ENCODE measurements at places on chromosomes 3 and 15. TPM values are rescaled to one million over a fixed set of nuclear protein-coding genes. Genes with fewer than 3 reads are reported as not detected.

LRCH3 gene
- total RNA-seq = 164 TPM

DNA sequence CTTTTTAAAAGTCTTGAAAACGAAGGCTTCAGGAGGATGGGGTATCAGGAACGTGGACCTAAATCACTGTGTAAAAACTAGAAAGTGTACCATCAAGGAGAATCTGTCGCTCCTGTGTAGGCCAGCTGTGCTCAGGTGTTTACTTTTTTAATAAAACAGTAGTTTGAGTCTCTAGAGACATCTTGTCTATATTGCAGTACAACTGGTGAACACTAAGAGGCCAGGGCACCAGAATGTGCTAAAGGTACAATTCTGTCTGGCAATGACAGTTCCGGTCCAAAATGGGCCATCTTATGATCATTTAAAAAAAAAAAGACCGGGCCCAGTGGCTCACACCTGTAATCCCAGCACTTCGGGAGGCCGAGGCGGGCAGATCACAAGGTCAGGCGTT, 61.8 kb upstream of the MCF2L2 start:
- DNase-seq = no peak

DNA sequence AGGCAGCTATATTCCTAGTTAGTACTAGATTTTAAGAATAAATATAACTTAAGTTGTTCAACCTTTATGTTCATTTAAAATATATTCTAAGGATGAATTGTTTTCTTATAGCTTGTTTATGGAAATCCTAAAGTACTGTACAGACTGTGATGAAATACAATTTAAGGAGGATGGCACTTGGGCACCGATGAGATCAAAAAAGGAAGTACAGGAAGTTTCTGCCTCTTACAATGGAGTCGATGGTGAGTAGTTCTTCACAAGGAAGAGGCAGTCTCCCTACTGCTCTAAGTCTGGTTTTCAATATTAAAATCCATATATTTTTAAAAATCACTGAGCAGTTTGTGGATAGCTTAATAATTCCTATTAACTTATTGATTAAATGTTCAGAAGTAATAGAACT, 29.6 kb downstream of the CALML4 start:
- DNase-seq = no peak

GRCh38 chr3:123661973-123662372, 77.1 kb upstream of the HACD2 start:
- DNase-seq = no peak

- DNase-seq = peak; percentile 77
Observed at GRCh38 chr15:85457392-85457968, 77.1 kb downstream of the AKAP13 start.

DNA sequence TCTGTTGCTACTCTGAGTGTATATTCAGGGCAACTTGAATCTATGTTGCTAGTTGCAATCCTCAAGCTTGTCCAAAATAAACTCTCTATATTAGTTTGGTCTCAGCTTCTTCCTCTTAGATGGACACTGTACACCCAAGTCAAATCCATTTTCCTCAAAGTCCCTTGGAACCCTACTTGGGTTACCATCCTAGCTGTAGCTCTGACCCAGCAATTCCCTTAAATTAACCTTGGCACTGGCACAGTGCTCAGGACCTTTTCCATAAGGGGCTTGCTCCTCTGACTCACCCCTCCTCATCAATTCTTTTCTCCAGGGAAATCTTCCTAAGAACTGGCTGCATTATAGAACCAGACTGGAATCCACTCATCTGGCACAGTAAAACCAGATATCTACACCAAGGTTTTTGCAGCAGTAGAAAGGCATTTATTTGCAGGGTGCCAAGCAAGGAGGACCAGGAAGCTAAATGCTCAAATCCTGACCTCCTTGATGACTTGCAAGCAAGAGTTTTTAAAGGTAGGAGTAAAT, 44.9 kb upstream of the B3GALNT1 start:
- no peak for DNase-seq

GRCh38 chr3:66744986-66745385, 244.2 kb upstream of the LRIG1 start:
- no peak for DNase-seq

HESX1 gene
- total RNA-seq = 3.4 TPM

GRCh38 chr3:117149584-117149983, 440.0 kb downstream of the TUSC7 start:
- DNase-seq = no peak

- no peak for DNase-seq
Observed at GRCh38 chr15:66659384-66659783, 42.7 kb upstream of the SMAD6 start.

LEO1 gene
- 16.9 TPM for total RNA-seq

SCN5A gene
- not detected for total RNA-seq

DNA sequence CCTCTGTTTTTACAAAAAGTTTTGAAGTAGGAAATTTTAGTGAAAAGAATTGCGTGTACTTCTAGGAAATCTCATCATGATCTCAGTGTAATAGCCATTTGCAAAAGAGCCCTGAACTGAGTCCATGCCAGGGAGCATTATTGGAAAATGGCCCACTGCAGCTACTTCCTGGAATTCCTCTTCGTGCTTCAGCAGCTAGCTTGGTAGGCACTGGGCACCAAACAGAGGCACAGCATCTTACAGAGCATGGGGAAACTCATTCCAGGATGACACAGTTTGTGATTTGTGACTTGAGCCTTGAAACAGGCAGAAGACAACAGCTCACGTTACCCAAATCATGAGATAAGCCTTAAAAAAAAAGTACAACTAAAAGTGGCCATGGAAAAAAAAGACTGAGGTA, 179.1 kb downstream of the WDR72 start:
- DNase-seq = no peak

UBAP1L gene
- total RNA-seq = 6.5 TPM

DNA sequence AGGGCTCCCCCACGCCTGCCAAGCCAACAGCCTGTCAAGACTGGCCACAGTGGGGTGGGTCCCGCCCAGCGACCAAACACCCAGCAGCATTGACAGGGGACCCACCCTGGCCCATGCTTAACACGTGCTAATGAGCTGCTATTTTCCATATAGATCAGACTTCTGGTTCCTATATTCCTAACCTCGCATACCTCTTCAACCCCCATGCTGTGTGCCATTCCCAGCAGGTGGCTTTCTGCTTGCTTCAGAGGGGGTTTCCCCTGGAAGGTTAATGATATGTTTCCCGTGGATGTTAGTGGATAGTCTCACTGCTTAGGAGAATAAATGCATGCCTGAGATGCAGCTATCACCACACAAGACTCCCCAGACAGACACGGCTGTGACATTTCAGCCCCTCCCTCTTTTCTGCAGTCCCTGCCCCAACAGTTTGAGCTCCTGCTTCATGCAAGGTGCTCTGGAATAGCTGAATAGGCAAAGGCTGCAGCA, 37.9 kb upstream of the MGLL start:
- DNase-seq = no peak

CSTA gene
- 3.8 TPM for total RNA-seq

DNA sequence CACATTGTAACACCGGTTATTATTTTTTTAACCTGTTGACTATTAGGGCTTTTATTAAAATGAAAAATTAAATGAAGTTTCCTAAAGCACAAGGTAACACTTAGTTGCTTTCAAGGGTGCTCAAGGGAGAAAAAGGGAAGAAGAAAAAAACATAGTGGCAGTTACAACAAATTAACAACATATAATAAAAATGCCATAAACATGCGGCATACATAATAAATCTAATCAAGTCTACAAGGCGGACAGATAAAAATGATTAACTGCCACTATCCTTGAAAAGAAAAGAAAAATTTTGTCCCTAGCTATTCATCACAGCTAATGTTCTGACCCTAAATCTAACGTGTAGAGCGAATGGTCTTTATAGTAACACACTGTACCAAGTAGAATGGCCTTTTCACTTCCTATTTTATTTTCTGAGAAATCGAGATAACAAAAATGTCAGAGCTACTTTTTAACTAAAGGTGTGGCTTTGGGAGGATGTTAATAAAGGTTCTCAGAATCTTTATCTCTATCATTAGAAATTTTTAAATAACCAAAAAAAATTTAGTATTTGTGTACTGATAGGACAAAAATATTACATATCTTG, 194.9 kb downstream of the FOXP1 start:
- peak; percentile 72 for DNase-seq

ARRDC4 gene
- not detected for total RNA-seq

DNA sequence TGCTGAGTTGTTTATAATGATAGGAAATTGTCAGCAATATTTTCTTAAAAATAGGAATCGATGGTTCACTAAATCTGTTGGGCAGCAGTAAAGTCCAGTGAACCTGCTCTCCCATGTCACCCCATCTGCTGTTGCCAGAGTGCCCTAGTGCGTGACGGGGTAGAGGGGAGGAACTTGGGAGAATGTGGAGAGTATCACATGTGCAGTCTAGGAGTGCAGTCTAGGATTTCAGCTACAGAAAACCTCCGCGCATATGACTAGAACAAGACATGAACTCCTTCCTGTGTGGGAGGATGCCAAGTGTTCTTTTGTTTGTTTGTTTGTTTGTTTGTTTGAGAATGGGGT, 74.6 kb upstream of the ACAD9 start:
- no peak for DNase-seq

KIF9 gene
- 8.3 TPM for total RNA-seq

NR2E3 gene
- not detected for total RNA-seq

RFT1 gene
- 29.9 TPM for total RNA-seq

DNA sequence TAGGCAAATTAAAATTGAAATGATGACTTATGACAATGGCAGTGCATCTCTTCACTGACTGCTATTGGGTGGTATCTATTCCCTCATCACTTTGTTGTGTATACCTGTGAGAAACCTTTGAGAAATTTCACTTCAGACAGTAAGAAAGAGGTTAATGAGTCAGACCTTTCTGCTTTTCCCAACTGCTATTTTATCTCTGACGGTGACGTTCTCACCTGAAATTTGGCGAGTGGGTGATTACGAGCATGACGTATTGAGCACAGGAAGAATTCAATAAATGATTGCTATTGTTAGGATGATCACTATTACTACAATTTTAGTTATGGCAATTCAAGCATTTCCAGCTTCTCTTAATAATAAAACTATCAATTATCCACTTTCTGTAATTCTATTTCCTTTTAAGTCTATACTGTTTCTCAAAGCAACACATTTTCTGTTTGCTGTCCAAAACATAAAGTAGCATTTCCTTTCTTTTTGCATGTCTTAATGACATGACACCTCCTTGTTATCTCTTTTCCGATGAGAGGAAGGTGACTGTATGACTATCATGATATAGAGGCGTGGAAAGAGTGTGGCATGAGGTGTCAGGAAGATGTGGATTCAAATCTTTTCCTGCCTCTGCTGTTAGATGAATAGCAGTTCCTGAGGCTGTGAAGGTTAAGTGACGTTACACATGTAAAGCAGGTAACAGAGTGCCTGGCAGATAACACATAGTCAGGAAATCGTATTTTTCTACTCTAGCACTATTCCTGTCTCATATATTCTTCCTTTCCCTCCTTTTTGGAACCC, 504.9 kb upstream of the SEMA6D start:
- DNase-seq = no peak

DNA sequence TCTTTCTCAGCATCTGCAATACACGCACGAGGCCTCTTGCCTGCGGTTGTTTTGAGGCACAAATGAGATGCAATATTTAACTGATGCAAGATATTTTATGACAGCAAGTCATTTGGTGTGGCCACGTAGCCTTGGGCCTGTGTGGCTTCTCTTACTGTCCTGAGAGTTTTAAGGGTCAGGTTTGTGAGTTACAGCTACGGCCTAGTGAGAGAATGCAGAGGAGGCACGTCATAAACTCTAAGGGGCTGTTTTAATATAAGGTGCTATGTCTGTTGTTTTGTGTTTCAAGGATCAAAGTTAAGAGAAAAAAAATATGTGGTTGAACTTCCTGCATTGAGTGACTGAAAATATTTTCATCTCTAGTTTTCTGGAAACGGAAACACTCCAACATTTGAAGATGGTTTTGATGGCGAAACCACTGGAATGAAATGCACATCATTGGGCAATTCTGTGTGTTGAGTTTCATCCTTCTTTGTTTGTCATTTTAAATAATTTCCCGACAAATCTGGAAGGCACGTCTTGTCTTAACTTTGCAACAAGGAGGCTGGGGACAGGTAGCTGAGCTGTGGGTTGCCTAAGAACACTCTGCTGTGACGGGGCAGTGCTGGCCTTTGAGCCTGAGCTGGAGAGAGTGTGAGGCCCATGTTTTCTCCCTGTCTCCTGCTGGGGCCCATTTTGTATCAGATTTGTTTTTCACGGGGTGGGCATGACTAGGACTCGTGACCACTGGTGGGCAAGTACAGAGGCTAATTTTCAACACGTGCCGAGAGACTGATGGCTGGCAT, 5.1 kb downstream of the APBA2 start:
- peak; percentile 0 for DNase-seq

DNA sequence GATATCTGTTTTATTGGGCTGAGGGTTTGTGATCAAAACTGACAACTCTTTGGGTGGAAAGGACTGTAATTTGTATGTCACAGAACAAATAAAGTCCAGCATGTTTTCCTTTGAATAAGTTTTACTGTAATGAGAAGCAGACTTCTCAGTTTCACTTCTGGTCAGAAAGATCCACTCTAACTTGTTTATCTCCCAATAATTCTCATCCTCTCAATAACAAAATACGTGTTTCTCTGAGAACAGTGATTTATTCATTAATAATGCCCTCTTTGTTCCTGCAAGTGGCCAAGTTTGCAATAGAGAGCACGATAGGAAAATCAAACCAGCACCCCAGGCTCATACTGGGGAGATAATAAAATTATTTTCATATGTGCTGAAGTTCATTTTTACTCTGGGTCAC, 190.6 kb downstream of the CNTN3 start:
- DNase-seq = no peak

ISL2 gene
- 8.7 TPM for total RNA-seq

DNA sequence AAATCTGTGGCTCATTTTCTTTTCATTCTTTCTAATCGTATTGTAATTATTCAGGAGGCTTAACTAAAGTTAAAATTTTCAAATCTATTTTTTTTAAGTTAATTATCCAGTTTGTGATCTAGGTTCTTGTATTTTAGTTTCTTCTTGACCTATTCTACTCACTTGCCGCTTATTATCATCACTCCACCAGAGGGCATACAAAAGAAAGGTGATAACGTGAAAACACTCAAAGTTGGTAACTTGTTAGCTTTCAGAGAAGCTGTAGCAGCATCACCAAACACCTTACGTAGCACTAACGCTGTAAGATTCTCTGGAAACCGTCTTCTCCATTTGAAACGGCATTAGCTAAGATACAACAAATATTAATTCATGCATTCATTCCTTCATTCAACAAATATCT, 4.8 kb downstream of the GNB4 start:
- peak; percentile 68 for DNase-seq

GRCh38 chr3:186208296-186208989, 99.6 kb upstream of the ETV5 start:
- DNase-seq = peak; percentile 67
